H1 (cell line): ENCODE measurements at places on chromosomes 2 and 18.

- no peak for DNase-seq
These were observed 136.7 kb upstream of the ZFP36L2 start for GRCh38 chr2:43363120-43363519.

DNA sequence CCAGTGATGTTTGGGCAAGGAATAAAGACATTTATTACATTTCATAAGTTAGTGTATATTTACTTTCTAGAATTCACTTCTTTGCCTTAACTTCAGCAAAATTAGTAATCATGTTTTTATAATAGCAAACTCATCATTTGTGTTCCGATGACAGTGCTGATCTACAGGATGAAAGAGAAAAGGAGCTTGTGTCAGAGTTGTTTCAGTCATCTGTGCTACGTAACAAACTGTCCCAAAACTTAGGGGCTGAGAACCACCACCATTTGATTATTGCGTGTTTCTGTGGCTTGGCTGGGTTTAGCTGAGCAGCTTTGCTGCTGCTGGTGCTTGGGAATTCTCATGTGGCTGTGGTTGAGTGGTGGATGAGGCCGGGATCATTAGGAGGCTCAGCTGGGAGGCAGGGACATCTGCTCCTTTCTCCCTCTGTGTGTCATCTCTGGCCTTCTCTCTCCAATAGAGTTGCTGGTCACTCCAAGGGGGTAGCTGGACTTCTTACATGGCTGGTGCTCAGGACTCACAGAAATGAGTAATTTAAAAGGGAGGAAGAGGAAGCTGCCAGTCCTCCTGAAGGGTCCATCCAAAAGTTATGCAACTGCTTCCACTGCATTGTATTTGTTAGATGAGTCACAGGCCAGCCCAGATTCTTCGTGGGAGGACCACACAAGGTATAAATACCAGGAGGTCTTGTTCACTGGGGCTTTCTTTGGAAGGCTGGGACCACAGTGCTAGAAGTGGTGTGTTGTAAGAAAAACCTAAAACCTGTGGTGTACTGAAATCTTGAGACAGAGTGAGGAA, 43.4 kb upstream of the HAAO start:
- DNase-seq, result no peak

DNA sequence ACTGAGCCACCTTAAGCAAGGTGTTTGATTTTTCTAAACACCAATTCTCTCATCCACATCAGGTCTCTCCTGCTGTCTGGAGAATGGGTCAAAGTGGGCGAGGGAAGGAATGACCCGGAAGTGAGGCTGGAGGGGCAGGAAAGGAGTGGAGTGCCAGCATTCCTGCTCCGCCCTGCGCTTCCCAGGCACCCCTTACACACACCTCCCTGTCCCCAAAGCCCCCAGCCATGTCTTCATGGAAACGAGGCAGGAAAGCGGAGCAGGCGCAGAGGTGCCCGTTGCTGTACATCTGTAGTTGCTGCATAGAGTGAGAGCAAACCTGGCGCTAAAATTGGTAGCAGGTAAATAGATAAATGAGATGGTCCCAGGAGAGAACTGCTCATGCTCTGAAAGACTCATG, 27.2 kb upstream of the NT5DC4 start:
- no peak for DNase-seq

- DNase-seq, result no peak
These were observed 730.3 kb downstream of the CNTNAP5 start for GRCh38 chr2:124755386-124755785.

GRCh38 chr18:37383846-37384595, 181.6 kb downstream of the CELF4 start:
- no peak for DNase-seq

GRCh38 chr2:234373060-234373459, 123.8 kb downstream of the ARL4C start:
- DNase-seq, result no peak

DNA sequence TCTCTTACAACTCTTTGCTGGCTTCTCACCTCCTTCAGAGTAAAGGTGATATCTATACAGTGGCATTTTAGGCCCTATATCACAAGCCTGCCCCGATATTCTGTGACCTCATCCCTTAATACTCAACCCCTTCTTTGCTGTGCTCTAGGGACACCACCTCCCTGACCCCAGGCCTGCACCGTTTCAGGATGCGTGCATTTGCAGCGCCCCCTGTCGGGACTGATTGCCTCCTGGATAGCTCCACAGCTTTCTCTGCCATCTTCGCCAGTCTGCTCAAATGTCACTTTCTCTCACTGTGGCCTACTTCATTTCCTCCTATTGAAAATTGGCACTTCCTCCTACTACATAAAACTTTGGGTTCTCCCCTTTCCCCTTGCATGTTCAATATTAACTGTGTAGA, 289.6 kb downstream of the SOCS6 start:
- peak; percentile 95 for DNase-seq

- DNase-seq, result no peak
These were observed 12.8 kb downstream of the ASIC4 start for GRCh38 chr2:219527076-219527394.

DNA sequence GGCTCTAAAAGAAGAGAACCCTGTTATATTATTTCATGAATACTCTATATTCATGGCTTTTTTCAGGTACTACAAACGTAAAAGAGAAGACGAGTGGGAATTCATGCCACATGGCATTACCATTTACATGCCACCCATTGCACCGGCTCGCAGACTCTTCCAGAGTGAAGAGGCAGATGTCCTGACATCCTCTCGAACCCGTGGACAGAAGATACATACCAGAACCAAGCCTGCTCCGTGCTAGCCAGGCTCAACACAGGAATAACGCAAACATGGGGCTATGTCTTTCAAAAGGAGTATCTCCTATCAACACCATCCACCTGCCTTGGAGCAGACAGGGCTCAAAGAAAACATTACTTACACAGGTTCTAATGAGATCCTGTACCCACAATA, 168.8 kb downstream of the THADA start:
- DNase-seq, result no peak

DNA sequence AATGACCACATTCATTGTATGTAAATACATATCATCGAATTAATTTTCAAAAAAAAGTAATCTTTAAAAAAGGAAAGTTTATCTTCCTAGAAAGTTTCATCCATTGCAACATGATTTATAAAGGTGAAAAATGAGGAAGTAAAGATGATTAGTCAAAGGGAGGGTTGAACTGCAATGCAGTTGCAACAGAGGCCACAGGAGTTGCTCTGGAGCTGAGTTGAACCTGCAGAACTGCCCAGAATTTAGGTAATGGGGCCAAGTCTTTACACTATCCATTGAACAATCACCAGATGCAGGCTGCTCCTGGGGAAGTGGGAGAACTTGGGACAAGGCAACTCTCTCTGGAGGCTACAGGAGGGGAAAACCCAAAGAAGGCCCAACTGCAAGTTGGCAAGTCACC, 390.7 kb downstream of the METTL4 start:
- DNase-seq, result no peak

- no peak for DNase-seq
These were observed 806.3 kb upstream of the GCFC2 start for GRCh38 chr2:76516861-76517573.

DNA sequence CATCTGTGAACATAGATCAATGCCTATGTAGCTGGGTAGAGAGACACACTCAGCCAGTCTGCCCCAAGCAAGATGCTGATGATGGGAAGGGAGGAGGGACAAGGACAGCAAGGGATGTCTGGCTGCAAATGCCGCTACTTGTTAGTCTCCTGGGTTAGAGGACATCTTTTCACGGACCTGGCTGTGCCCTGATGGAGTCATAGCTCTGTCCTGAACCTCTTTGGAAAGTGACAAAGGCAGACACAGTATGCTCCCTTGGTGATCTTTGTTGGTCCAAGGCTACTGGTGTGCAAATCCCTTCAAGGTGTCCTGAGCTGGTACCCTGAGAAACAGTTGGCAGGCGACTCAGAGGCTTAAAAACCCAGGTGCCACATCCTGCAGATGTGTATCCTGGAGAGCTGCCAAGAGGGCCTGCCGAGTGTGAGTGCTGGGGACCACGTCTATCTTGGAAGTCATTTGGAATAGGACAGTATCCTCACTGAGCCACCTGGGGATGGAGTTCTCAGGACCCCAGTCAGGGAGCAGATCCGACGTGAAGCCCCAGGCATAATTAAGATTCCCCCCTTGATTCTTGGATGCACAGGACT, 10.8 kb downstream of the FOSL2 start:
- DNase-seq, result no peak

- DNase-seq, result no peak
These were observed 40.2 kb downstream of the PID1 start for GRCh38 chr2:229230911-229231310.

DNA sequence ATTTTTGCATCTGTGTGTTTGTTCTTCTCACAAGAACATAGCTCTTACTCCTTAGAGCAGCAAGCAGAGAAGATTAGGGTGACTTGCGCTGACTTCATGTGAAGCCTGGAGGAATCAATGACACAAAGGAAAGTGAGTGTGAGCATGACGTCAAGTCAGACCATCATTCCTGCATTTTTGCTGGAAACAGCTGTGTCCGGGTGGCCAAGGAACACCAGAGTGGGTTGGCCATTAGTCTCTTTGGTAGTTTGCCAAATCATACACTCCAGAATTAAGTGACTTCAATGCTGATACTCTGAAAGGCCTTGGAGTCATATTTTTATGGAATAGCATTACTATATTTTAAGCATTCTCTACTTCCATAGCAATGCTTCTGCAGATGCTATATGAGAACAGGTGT, 597.2 kb downstream of the DCDC2C start:
- no peak for DNase-seq

- no peak for DNase-seq
These were observed 34.1 kb upstream of the OLA1 start for GRCh38 chr2:174282441-174282840.

DNA sequence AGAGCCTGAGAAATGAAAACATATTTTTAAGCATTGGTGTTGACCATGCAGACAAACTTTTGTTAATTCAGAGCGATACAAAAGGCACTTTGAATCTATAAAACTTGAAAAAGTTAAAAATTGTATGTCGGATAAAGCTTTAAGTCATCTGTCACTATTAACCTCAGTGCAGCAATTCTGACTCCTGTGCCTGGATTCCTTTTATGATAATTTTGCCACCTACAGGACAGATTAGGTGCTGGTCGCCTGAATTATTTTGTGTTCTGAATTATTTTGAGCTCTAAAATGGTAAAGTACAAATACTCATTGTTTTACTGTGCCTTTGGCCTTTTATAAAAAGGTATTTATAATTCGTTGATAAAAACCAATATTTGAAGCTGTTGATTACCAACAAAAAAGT, 19.4 kb upstream of the RNF138 start:
- no peak for DNase-seq

DNA sequence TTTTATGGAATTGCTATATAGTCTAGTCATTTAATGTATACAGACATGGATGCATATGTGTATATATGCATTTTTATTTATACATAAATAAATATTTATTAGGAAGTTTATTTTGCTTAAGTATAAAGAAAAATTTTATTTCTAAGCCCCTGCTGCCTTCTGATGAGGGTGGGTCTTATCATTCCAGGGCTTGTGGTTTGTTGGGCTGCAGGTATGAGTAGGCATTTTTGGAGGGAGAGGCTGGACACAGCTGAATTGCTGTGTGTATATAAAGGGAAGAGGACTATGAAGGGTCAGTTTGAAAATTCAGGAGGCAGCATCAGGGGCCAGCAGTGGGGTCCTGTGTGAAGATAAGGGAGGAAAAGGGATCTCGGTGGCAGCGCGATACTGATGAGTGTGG, 189.4 kb downstream of the TMEM182 start:
- DNase-seq, result no peak

GRCh38 chr2:210072493-210072892, 70.1 kb downstream of the RPE start:
- no peak for DNase-seq

DNA sequence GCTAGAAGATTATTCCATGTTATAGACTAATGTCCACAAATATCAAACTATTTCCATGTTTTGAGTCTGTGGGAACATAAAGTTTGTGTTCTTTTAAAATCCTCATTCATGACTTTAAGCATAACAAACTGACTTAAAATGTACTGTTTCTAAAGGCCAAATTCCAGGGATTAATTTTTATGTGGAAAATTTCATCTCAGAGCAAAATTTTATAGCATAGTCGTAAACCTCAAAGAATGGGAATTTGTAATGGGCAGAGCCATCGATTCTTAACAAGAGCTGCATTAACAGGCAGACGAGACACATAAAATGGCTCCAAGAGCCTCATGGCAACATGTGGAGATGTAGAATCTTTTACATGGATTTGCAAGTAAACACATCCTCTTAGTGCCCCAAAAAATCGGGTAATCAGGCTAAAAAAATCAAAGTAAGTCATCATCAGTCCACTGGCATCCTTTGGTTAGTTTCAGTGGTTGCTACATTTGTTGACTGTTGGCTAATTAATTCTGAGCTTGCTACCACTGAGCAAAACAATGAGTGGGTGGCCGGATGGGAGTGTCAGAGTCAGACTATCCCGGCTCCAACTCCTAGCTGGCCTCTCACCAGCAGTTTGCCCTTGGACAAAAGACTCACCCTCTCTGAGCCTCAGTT, 119.6 kb downstream of the FAM210A start:
- no peak for DNase-seq

- DNase-seq, result no peak
These were observed 15.4 kb upstream of the RMC1 start for GRCh38 chr18:23487738-23488570.

- DNase-seq, result no peak
These were observed 1.0 kb upstream of the ZNF532 start for GRCh38 chr18:58863539-58864145.

DNA sequence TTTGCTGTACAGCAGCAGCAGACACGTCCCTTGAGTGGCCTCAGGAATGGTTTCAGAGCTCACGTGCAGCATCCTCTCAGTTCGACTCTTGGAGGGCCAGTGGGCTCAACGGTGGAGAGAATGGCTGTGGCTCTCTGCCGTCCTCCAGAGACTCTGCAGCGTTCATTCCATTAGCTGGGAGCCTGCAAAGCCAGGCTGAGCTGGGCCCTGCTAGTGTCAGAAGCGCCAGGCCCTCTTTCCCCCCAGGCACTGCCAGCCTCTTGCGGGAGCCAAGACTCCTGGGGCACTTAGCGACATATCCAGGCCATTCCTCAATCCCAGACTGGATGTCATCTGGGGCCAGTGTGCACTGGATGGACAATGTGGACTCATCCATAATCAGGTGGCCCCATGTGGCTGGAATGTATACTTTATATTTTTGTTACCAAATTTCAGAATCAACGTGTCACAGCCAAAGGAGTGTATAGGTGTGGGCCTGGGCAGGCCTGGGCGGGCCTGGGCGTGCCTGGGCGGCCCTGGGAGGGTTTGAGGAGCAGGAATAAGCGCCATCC, 125.1 kb upstream of the EPAS1 start:
- no peak for DNase-seq

- no peak for DNase-seq
These were observed 702.2 kb downstream of the ERBB4 start for GRCh38 chr2:211836409-211836808.

DNA sequence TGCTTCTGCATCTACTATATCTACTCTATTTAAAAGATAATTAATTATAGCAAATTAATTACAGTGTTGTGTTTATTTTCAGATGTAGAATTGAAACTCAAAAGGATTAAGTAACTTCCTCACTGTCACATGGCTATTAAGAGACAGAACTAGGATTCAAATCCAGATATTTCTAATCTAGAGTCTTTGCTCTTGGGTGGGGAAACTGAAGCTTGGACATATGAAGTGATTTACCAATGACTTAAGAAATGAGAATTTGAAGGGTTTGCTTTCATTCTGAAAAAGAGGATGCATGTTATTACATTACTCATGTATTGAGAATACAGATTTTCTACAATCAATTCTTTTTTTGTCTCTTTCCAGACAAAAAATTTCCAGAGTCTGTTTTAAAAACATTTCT, 191.5 kb upstream of the SMAD7 start:
- no peak for DNase-seq

GRCh38 chr18:2060086-2060485, 511.2 kb downstream of the METTL4 start:
- no peak for DNase-seq

- no peak for DNase-seq
These were observed 23.4 kb downstream of the LYPD1 start for GRCh38 chr2:132646540-132647108.
